ENCODE measurements at places on chromosomes 7 and 10.

DNA sequence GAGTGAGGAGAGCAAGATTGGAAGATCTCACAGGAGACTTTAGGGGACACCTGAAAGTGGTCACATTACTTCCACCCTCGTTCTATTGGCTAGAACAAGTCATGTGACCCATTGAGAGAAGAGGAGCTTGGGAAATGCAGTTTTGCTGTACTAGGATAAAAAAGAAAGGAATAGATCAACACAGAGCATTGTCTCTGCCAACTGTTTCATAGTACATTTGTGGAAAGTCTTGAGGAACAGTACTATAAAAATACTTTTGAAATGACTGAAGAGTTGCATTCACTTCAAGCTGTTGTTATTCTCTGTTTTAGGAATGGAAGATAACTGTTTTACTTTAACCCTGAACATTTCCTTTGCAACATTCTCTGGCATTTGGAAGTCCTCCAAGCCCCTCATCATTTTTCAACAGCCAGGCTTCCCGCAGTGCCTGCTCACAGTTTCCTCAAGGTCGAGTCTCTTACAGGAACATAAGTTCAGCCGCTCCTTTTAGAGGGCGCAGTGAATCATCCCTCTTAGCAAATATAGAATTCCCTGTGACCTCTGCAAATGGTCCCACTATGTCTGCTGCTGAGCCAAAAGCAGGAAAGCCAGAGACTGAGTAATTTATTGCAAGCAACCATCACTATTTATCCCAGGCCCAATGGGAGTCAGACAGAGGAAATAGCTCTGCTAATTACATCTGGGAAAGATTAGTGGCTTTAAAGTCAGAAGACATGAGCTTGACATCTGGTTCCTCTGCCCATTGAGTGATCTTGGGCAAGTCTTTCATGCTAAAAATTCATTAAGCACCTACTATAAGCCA, 40.7 kb downstream of the MRPL32 start:
- no peak for DNase-seq

GRCh38 chr10:12508165-12508564, 158.8 kb downstream of the CAMK1D start:
- no peak for DNase-seq

- no peak for DNase-seq
Measured at GRCh38 chr10:101691081-101691480, 3.9 kb downstream of the FBXW4 start.

DNA sequence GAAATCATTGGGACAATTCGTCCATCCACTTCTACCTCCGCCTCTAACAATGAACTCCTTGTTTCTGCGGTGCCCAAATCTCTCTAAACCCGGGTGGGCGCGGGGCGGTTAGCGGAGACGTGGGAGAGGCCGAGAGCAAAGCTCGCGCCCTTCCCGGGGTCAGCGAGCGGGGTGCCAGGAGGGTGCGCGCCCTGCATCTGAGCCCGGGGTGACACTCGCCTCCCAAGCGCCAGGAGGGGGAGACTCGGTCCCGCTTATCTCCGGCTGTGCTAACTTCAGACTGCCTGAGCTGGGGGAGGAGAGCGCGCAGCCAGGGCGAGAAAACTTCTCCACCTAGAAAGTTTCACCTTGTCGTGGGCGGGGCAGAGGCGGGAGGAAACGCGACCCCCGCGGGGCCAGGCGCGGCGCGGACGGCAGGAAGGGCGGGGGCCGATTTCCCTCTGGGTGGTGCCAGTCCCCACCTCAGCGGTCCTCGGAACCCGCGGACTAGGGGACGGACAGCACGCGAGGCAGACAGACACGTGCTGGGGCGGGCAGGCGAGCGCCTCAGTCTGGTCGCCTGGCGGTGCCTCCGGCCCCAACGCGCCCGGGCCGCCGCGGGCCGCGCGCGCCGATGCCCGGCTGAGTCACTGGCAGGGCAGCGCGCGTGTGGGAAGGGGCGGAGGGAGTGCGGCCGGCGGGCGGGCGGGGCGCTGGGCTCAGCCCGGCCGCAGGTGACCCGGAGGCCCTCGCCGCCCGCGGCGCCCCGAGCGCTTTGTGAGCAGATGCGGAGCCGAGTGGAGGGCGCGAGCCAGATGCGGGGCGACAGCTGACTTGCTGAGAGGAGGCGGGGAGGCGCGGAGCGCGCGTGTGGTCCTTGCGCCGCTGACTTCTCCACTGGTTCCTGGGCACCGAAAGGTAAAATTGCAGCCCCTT, at the start of gene MET:
Gene MET (plus strand): TSS at position 516 of the 915 bp plus-strand sequence. CDS start 26,889 bp downstream, outside the sequence.
- DNase-seq = peak; percentile 69

GRCh38 chr10:61130366-61130765, 186.4 kb upstream of the RHOBTB1 start:
- DNase-seq = no peak

GRCh38 chr10:21100190-21100589, 203.1 kb upstream of the NEBL start:
- no peak for DNase-seq

GRCh38 chr10:119177708-119178371, 772 bp downstream of the PRDX3 start:
- no peak for DNase-seq

All from COR-L47 (cell line).